Left kidney (tissue), 8 donors: ENCODE measurements at places on chromosomes 5 and 9. TPM values are rescaled to one million over a fixed set of nuclear protein-coding genes. Genes with fewer than 3 reads are reported as not detected.

C9orf152 gene
- polyA plus RNA-seq = 0.45 TPM

FOXI1 gene
- 4.8 TPM for polyA plus RNA-seq

IL17B gene
- 1.4 TPM for polyA plus RNA-seq

RMRP gene
- not detected for polyA plus RNA-seq

STK32A gene
- 23.9 TPM for polyA plus RNA-seq

- DNase-seq = no peak
Observed at GRCh38 chr9:89797255-89797654, 192.4 kb downstream of the GADD45G start.
